SK-N-DZ (cell line): ENCODE measurements at places on chromosomes 12 and 14.

DNA sequence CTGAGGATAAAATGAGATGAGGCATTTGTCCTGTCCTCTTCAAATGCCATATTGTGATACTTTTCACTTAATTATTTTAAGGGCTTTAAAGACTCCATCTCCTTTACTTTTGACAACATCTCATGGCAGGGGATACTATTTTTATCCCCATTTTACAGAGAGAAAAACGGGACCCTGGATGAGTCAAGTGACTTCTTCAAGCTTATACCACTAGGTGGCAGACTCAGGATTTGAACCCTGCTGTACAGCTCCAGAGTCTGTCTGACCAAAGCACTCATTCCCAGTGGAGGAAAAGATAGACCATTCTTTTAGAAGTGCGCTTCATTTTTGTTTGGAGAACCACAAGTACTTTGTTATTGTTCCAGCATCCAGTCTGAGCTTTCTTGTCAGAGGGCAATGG, 1.7 kb upstream of the SMOC1 start:
- DNase-seq = peak; percentile 57

DNA sequence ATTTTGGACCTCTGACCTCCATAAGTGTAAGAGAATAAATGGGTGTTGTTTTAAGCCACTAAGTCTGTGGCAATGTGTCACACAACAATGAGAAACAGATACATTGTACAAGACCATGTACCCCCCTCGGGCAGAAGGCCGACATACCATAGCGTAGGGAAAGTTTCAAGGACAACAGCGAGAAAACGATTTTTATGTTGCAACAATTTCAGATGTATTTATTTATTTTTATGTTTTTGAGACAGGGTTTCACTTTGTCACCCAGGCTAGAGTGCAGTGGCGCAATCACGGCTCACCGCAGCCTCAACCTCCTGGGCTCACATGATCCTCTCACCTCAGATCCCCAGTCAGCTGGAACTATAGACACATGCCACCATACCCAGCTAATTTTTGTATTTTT, 136.4 kb upstream of the NCOR2 start:
- no peak for DNase-seq

DNA sequence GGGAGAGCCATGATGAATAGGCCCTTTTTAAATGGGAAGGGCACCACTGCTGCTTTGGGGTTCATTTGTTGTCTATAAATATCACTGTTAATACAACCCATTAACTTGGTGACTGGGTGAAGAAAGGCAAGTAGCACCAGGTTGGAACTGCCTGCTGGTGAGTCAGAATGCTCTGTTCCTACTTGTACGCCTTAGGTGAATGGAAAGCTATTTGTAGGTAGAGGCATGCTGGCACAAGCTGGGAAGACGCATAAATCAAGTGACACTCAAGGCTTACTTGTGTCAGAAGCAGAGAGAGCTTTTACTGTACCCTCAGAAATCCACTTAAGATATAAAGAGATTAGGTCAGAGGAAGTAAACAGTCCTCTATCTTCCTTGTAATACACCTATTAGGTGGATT, 142.5 kb downstream of the TMX1 start:
- DNase-seq = peak; percentile 19

GRCh38 chr12:124636138-124636978, 68.9 kb upstream of the NCOR2 start:
- DNase-seq = peak; percentile 63

GRCh38 chr12:50626026-50626425, 121.2 kb downstream of the DIP2B start:
- no peak for DNase-seq

- DNase-seq = peak; percentile 75
These were observed 12.0 kb upstream of the BLTP3B start for GRCh38 chr12:100154474-100155247.

DNA sequence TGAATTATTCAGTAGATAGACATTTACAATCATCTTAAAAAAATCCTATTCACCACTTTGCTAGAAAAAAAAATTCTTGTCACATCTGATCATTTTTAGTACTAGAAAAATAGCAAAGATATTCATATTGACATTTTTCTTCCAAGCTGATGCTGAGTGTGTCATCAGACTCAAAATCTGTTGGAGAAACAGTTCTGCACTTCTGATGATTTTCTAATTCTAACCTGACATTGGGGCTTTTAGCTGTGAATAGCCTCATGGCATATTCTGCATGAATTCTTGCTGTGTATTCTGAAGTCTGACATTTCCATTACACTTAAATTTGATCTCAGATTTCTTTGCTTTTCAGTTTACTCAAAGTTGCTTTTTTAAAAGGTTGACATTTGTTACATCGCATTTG, 150.1 kb downstream of the PIK3C2G start:
- DNase-seq = no peak

GRCh38 chr12:49375406-49375805, 8.1 kb downstream of the SPATS2 start:
- no peak for DNase-seq

- no peak for DNase-seq
These were observed 47.4 kb upstream of the TRAF3 start for GRCh38 chr14:102729825-102730224.
